ENCODE measurements at places on chromosomes 11 and 22.
A peak's percentile ranks its signal among the peaks of the same experiment; 100 is the strongest.

- DNase-seq: no peak
Observed at GRCh38 chr11:76238551-76238950, 32.2 kb upstream of the WNT11 start.

DNA sequence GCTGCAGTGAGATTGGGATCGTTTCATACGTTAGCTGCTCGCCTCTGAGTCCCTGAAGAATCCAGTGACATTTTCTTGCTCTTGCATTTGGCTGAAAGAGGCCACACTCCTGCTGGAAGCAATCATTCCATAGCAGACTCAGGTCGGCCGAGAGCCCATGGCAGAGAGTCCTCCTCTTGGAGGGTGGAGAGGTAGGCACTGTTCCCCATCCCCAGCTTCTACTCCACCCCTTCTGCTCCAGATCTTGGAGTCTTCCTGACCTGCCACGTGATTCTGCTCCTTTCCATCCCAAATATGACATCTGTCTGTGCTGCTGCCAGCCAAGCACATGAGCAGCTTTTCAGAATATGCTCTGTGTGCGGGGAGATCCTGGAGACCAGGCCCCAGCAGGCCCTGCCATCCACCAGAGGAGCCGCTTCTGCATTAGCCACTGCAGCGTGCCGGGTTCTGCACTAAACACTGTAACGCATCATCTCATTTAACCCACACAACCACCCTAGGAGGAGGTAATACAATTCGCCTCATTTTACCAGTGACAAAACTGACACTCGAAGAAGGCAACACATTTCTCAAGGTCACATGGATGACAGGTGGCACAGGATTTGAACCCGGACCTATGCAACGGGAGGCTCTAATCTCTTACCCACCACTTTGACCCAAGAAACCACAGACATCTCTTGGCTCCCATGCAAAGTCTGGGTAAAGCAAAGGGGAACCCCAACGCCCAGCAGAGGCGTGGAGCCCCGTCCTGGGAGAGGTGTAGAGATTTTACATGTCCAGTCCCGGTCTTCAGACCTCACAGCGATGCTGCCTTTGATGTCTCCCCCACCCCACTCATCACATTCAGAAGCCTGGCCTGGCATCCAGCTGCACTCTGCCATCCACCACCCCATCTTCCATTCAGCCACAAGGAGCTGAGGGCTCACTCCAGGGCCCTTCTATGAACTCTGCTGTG, 78.8 kb downstream of the FEZ1 start:
- DNase-seq: no peak

DNA sequence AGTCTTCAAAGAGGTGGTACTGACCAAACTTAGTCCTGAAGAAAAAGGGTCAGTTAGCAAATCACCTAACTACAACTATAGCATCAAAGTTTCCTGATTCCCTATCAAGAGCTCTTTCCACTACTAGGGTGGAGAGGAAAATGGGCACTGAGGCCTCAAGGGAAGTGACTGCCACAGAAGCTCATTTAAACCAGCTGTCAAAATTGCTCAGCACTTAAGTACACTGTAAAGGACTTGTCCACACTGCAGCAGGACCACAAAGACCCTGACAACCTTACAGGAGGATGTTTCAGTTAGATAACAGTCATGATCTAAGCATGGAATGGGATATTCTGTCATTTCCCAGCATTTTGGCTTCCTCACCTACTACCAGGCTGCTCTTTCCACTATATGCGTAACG, 33.0 kb downstream of the FAM168A start:
- no peak for DNase-seq

DNA sequence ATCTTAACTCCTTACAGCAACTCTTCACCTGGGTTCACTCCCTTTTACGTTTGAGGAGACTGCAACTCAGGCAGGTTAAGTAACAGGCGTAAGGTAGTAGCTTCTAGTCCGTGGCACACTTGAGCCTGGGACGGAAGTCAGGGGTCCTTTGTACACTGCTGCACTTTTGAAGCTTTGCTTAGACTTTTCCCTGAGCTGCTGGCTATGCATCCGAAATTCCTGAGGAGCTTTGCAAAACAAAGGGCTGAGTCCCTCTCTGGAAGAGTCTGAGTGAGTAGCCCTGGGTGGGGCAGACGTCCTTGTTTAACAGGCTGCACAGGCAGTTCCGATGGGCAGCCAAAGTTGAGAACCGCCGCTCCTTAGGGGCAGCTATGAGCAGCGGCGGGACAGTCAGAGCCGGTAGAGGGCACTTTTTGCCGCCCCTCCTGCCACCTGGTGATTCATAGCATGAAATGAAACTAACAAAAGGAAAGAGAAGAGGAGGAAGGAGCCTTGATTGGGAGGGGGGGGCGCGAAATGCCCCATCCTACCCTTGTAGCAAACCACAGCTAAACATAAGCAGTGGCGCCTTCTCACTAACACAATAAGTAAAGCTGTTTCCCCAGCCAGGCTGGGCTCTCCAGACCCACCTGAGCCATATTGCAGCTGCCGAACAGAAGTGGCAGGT, 1.4 kb downstream of the TMEM109 start:
- DNase-seq: peak; percentile 77

DNA sequence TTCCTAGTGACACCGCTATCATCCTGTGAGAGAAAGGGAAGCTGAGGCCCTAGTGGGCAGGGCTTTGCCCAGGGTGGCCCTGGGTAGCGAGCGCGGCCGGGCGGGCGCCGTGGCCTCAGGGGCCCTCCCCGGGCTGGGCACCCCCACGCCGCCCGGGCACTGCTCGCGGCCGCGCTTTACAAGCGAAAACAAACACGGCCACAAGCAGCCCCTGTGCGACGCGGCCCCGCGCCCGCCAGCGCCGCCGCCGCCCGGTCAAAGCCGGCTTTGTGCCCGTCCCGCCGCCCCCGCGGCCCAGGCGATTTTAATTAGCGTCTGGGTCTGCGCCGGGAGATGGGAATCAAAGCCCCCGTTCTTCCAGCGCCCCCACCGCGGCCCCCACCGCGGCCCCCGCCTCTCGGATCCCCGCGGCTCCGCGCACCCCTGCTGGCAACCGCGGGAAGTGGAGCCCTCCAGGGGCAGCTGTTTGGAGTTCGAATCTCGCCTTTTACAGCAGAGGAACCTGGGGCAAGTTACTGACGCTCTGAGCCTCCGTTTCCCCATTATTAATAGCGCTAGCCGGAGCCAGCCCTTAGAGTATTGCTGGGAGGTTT, 47.9 kb downstream of the CHRDL2 start:
- DNase-seq: no peak

DNA sequence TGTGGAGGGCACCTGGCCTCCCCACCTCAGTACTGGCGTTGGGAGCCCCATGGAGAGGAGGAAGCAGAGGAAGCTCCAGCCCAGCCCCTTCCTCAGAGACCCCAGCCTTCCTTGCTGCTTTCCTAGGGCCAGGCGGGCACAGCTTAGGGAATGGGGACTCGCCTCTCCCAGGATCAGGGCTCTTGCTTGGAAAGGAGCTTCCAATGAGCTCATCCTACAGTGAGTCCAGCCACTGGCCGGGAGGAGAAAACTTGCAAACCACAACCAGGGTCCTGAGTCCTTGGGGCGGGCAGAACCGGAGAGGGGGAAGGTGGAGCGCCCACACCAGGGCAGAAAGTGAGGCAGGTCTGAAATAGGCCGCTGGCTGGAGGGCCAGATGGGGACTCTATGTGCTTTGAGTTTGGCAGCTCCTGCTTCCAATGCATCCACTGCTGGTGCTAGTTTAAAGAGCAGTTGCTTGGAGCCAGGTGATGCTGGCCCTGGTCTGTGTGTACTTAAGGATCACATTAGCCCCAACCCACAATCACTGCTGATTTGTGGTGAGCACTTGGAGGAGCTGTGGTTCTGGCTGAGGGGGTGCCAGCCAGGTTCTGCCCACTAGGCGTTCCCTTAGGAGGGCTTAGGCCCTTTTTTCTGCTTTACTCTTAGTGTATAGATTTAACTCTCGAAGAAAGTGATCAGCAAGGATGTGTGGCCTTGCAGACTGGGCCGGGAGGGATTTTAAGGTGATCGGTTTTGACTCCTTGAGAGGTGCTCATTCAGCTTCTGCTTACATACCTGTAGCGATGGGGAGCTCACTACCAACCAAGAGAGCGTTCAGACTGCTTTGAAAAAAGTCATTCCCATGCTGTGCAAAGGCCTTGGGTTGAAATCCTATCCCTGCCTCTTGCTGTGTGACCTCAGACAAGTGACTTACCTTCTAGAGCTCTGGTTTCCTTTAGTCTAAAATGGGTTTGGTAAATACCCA, 81.9 kb downstream of the TP53I11 start:
- no peak for DNase-seq

DNA sequence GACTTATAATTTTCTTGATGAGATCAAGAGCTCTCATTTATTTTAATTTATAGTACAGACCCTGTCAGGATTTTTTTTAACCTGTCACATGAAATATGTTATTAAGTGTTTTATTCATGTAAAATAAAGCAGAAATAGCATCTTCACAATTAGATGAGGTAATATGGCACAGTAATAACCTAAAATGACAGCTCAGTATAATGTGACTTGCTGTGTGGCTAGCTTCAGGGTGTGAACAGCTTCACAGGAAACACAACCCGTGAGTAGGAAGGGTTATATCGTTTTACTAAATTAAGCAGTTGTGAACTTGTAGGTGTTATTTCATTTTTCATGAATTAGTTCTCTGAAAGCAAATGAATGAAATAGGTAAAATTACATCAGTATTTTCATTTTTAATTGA, 366.9 kb upstream of the CHORDC1 start:
- DNase-seq: no peak

DNA sequence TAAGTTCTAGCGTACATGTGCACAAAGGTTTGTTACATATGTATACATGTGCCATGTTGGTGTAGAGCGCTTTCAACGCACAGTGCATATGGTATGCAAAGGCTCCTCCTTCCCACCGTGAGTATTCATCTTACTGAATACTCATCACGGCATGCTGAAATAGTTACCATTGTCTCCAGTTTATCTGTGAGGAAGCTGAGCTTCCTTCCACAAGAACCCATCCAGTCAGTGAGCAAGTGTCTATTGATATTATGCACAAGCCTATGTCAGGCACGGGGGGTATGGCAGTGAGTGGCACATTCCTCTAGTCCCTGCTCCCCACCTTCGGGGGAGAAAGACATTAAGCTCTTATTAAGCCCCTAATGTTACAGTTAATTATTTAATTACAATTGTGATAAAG, 28.1 kb downstream of the INSC start:
- no peak for DNase-seq

DNA sequence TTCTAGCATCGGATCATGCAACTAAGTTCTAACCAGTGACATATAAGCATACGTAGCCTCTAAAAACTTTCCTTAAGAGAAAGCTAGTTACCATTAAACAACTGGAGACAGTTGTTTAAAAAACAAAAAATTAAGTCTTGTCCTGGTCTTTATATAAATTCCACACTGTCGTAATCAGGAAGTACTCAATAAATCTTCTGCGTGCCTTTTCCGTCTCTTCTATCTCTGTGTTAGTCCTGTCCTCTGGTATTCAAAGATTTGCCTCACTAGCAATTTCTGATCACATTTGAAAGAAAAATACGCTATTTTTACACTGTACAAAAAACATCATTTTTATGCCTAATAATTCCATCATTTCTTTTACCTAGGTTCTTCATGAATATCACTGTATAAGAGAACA, 10.0 kb upstream of the SLC25A17 start:
- DNase-seq: no peak

- no peak for DNase-seq
Observed at GRCh38 chr11:99068832-99069231, 48.1 kb downstream of the CNTN5 start.

GRCh38 chr11:134976551-134976950, 564.5 kb upstream of the B3GAT1 start:
- no peak for DNase-seq

- no peak for DNase-seq
Observed at GRCh38 chr11:78040691-78041379, 17.8 kb upstream of the KCTD14 start.

GRCh38 chr11:95459291-95460042, 228.5 kb upstream of the SESN3 start:
- no peak for DNase-seq

DNA sequence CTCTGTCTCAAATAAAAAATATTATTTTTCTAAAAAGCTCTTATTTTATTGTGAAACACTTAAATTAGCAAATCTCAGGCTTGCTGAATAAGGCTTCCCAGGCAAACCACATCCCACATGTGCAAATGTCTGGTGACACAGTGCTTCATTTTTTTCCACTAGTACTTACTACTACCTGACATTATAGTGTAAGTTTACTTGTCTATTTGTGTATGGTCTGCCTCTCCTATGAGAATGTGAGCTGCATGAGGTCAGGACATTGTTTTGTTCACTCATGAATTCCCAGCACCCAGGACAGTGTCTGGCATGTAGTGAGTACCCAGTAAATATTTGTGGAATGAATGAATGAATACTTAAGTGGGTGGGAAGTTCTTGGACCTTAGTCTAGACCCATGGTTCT, 103.1 kb downstream of the PTPRJ start:
- DNase-seq: no peak

DNA sequence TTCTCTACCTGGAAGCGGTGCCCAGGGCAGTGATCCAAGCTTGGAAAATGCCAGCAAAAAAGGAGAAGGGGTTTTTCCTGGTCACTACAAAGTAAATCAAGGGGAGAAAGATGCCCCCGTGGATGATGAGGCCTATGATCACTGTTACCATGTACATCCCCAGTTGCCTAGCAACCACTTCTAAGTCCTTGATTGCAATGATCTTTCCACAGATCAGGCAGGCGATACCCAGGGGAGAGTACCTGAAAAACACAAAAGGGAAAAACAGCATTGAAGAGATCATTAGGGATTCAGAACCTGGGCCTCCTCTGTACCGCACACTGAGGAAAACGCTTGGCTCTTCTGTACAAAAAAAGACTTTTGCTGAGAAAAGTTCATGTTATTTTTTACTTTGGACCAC, 127.1 kb downstream of the SLC1A2 start:
- DNase-seq: no peak

DNA sequence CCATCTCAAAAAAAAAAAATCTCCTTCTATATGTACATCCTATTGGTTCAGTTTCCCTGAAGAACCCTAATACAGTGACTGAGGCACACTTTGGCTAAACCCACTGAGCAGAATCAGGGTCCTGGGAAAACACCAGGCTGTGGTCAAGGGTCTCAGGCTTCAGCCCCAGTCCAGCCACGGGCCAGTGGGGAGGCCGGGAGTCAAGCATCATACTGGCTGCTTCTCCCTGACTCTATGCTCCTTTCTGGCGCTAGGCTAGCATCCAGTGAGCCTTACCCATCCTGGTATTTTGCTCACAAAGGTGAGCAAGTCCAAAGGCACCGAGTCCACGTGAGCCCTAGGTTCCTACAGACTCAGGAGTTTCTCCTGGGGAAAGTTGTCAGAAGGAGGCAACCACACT, 752.5 kb downstream of the BRD1 start:
- no peak for DNase-seq

GRCh38 chr22:26401726-26402125, 27.3 kb upstream of the ASPHD2 start:
- DNase-seq: no peak

All from CD4-positive, alpha-beta T cell treated with Interleukin-15 for 4 hours (primary cell).